ENCODE measurements at places on chromosomes 7 and 10.
A peak's percentile ranks its signal among the peaks of the same experiment; 100 is the strongest.

GRCh38 chr7:105635197-105635596, 53.9 kb upstream of the EFCAB10 start:
- DNase-seq: no peak

- no peak for DNase-seq
These were observed 134.3 kb downstream of the ZMYND11 start for GRCh38 chr10:269440-270074.

GRCh38 chr7:107345898-107346297, 124.0 kb upstream of the GPR22 start:
- no peak for DNase-seq

- no peak for DNase-seq
These were observed 230.8 kb downstream of the CXCL12 start for GRCh38 chr10:44153918-44154670.

- DNase-seq: no peak
These were observed 4.4 kb downstream of the BMPER start for GRCh38 chr7:33909755-33910154.

GRCh38 chr10:29081951-29082685, 206.8 kb upstream of the LYZL1 start:
- peak; percentile 80 for DNase-seq

DNA sequence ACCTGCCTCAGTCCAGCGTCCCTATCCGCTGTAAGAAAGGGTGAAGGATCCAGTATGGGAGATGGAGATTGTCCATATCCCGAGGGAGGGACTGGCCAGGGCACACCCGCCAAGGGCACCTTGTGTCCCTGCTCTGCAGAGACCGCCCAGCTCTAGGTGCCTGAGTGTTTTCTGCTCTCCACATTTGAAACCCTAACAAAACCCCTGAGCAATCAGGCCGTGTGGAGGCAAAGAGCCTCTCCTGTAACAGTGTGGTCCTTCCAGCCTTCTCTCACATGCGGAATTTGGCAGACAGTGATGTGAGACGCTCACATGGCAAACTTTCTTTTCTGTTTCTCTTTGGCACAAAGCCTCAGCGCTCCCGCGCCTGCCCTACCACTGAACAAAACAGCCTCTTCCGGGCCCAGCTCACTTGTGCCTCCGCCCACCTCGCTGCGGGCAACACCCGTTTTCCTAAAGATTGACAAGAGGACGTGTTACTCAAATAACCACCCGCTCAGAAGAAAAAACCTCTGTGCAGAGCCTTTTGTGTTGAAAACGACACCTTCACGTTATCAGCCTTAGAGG, 514.8 kb downstream of the DNAJB6 start:
- no peak for DNase-seq

- no peak for DNase-seq
These were observed 80.9 kb downstream of the NEURL1 start for GRCh38 chr10:103574097-103575061.

- DNase-seq: no peak
These were observed 5.4 kb upstream of the CYREN start for GRCh38 chr7:135175931-135176330.

GRCh38 chr7:135704698-135705097, 23.3 kb downstream of the SLC13A4 start:
- no peak for DNase-seq

- no peak for DNase-seq
These were observed 334.0 kb downstream of the WDR37 start for GRCh38 chr10:1390200-1390599.

GRCh38 chr7:132480534-132480933, 95.7 kb downstream of the PLXNA4 start:
- DNase-seq: no peak

- DNase-seq: no peak
These were observed 50.2 kb upstream of the FGFR2 start for GRCh38 chr10:121648493-121648892.

DNA sequence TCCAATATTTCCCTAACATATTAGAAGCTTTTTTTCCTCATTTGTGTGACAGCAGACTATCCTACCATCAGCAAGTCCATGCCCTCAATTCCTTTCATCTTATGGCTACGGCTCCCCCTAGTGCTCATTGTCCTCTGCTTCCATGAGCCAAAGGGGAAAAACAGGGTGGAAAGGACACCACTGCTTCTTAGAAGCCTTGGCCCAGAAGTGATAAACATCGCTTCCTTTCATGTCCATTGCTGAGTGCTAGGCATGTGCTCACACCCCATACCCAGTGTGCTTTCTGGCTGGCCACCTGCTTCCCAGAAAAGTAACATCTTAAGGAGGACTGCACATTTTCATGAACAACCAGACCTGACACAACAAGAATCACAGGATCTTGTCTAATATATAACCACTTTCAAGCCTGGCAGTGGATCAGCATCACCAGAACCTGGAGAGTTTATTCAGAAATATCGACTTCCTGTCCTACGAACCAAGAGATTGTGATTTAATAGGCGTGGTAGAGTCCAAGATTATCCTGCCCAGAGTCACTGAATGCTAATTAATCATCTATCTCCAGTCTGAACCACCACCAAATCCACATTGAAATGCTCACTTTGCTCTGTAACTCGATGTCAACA, 650.5 kb upstream of the SORCS1 start:
- no peak for DNase-seq

DNA sequence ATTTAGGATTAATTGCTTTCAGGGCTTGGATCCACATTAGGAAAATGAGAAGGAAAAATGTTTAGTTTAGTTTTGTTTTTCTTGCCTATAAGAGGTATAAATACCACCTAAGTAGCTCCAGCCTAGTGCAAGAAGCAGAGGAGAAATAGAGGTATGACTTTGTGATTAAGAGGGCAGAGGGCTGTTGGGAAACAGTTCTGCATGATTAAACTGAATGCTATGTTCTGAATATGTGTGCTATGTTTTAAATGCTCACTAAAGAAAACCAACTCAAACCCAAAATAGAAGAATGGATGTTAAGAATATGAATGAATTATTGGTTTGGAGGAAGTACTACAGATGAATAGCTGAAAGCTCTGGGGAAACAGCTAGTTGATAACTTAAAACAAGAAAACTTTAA, 7.6 kb downstream of the CALCR start:
- DNase-seq: no peak

- peak; percentile 56 for DNase-seq
These were observed 70.6 kb downstream of the PTPRE start for GRCh38 chr10:127977357-127978009.

DNA sequence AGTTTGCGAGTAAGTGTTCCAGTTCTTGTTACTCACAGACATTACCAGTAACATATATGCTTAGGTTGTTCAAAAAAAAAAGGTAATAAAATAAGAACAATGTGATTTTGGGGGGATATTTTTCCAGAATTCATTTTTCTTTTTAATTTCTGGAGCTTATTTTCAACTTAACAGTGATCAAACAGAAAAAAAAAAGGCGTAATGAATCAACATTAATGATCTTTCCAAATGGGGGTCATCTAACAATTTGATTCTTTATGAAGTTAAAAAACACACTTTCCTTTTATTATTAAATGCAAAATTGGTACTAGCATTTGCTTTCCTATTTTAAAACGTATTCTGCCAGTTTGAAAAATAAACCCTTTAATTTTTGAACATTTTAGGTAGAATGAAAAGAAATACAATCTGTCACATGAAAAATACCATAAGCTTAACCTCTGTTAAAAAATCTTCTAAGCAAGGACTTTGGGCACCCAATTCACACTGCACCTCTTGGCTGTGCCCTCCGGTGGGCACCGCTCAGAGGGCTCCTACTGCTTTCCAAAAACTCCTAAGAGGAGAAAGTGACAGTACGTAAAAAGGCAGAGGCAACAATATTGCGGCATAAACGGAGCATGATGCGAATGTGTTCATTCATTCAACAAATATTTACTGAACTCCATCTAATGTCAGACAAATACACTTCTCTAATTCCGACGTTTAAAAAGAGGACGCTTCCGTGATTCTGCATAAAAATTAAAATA, 32.6 kb downstream of the CNPY1 start:
- DNase-seq: no peak

DNA sequence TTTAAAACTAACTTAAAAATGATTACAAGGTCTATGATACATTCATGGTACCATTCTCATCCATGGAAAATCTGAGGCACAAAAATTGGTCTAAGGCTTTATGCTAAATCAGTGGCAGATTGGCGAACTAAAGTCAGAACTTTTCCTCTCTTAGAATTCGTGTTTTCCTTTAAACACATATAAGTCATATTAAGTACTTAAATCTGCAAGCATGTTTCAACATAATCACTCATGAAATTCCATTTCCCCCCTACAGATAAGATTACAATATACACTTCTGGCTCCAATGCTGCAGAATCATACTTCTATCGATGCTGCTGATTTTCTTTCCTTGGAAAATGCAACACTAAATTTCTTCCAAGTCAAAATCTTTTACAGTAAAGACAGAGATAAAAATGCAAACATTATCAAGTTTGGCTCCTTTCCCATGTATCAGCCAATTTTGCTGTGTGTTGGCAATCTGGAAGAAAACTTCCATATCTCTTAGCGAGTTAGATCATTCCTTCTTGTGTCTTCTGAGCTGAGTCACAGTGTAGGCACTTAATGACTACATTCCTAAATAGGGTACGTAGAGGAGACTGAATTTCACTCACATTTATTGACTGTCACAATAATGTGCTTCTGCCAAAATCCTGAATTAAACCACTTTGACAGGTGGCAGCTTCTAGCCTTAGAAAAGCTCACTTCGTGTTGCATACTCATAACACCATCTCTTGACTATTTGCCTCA, 76.4 kb upstream of the LRRC17 start:
- no peak for DNase-seq

DNA sequence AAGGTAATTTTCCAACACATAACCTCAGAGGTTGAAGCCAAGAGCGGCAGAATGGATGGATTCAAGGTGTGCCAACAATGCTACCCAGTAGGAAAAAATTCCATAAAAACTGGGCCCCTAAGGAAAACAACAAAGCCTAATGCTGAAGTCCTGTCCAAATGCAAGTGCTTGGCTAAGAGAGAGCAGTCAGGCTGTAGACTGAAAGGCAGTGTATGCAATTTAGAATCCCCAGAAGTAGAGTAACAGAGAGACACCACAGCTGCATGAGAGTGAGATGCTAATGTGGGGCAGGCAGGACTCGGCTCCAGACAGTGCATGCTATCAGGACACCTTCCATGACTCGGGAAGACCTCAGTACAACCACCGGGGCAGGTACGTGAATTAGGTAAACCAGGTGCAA, 124.5 kb downstream of the ZFAND4 start:
- peak; percentile 63 for DNase-seq

DNA sequence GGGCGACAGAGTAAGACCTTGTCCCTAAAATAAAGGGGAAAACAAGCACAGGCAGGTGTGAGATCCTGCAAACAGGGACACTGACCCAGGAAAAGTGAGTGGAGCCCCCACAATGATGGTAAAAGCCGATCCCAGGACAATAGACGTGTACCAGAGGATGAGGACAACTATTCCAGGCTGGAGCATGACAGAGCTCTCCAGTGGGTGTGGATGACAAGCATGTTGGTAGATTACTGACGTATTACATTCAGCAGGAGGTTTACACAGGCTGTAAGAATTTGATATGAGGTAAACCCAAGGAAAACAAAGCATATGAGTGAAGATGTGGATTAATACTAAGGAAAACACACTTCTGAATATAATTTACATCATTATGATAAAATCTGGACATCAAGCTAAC, 27.8 kb upstream of the SMURF1 start:
- no peak for DNase-seq

DNA sequence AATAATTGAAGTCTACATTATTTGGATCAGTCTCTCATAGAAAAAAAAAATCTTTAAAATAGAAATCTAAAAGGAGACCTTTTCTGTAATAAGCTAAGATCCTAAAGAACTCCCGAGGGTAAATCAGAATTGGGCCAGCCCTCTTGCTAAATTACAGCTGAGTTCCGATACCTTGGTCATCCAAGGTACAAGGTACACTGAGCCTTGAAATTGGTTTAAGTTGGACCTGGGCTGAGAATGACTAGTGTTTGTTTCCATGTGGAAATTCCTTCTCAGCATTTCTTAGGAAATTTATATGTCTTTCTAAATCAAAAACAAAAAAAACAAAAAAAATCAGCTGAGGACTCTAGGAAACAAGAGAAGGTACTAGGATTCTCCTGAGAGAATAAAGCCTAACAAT, 64.9 kb downstream of the DNMBP start:
- DNase-seq: no peak
